ENCODE measurements at places on chromosomes 5 and 9. TPM values are rescaled to one million over a fixed set of nuclear protein-coding genes. Genes with fewer than 3 reads are reported as not detected.

- DNase-seq, result peak; percentile 81
Measured at GRCh38 chr9:130847306-130848217, 12.5 kb downstream of the ABL1 start.

- DNase-seq, result no peak
Measured at GRCh38 chr5:171477101-171477500, 57.7 kb downstream of the FGF18 start.

GRCh38 chr5:96708600-96708999, 46.4 kb downstream of the CAST start:
- no peak for DNase-seq

GRCh38 chr5:33439905-33440481, 772 bp upstream of the TARS1 start:
- no peak for DNase-seq

DNA sequence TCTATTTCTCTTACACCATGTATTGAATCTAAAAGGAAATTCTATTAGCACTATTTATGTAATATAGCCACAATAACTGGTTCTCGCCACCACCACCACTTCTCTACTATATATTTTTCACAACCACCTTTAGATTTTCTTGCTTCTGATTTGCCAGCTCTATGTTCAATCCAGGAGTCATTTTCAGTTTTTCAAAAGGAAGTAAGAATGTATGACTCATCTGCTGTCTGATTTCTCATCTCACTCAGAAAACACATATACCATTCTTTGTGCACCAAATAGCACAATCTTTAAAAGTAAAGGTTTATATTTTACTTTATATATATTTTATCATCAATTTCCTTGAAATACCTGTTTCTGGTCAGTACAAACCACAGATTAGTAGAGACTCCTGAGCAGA, 1127.5 kb downstream of the TAF11L14 start:
- DNase-seq, result no peak

DNA sequence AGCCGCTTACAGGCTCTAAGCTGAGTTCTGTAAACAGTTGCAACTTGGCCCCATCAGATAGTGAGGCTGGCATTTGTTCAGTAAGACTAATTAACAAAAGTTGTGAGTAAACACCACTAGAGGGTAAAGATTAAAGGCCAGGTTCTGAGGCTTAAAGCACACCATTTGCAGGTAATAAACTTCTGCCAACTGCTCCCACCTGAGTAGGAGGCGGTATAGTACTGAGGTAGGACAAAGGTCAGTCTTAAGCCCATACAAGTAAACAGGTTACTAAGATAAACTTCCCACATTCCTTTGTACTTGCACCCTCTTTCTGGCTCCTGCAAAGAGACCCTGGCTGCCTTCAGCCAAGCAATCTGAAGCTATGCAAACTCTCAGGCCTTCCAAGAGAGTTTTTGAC, 419.6 kb downstream of the DNAH5 start:
- no peak for DNase-seq

GRCh38 chr5:76664079-76664478, 40.9 kb upstream of the F2RL2 start:
- DNase-seq, result no peak

The OR4F3 gene
- not detected for total RNA-seq

The BTNL3 gene
- total RNA-seq, result not detected

The TMEM215 gene
- not detected for total RNA-seq

Measured in cardiac septum (tissue), 1 donor.